ENCODE measurements at places on chromosomes 13 and 19. TPM values are rescaled to one million over a fixed set of nuclear protein-coding genes. Genes with fewer than 3 reads are reported as not detected.

DNA sequence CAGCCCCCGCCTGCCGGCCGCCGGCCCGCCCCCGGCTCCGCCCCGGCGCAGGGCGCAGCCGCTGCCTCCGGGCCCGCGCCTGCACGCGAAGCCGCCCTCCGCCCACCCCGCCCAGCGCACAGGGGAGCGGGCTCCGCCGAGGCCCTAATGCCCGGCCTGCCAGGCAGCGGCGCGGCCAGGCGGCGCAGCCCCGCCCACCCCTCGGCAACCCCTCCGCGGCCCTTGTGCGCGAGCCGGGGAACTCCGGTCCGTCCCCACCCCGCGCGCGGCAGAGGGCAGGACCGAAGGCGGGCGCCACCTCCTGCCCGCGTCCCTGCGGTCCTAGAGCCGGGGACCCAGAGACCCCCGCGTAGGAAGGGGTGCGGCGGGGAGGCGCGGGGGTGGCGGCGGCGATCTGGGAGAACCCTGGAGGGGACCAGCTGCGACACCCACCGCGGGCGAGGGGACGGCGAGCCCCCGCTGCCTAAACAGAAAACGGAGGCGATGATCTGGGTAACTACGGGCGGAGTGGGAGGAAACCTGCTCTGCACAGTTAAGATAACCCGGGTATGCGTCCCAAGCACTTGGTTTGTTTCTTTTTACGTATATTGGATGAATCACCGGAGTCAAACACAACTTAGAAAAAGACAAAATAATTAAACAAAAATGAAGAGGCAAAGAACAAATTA is 350 bp upstream of the USP12 start:
- DNase-seq, result peak; percentile 90
- H3K4me1 ChIP-seq, result peaks cover 44% of the 10 kb centered on the region
- peak overlapping the region; percentile 90 for H3K27ac ChIP-seq
- peak overlapping the region; percentile 86 for H3K4me3 ChIP-seq
- H3K27me3 ChIP-seq, result no peaks in the 10 kb centered on the region
- H3K36me3 ChIP-seq, result peaks cover 5% of the 10 kb centered on the region

SLC25A41 gene
- 0.18 TPM for total RNA-seq

DNA sequence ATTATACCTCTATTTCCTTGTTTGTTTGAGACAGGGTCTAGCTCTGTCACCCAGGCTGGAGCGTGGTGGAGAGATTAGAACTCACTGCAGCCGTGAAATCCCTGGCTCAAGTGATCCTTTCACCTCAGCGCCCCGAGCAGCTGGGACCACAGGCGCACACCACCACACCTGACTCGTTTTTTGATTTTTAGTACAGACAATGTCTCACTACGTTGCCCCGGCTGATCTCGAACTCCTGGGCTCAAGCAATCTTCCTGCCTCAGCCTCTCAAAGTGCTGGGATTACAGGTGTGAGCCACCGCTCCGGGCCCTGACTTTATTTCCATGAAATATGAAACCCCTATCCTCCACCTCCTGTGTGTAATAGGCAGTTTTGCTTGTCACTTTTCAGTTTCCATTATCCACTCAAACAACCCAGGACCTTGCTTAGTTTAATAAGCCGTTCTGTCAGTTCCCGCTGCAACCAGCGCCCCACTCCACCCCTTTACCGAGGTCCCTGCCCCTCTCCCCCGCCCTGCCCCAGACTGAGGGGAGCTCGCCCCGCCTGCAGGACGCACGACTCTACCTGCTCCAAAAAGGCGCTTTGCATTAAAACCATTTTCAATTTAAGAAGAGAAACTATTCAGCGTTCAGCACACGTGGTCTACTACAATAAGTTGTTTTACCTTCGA is 16.9 kb downstream of the ZNF816 start:
- no peak for DNase-seq
- H3K27ac ChIP-seq, result no peak overlapping the region

GRCh38 chr19:51473009-51473707 is 5.2 kb upstream of the CEACAM18 start:
- H3K4me1 ChIP-seq, result peaks cover 10% of the 10 kb centered on the region
- peak; percentile 89 for DNase-seq
- H3K36me3 ChIP-seq, result no peaks in the 10 kb centered on the region

ZNF441 gene
- total RNA-seq, result 8.7 TPM

CERS1 gene
- not detected for total RNA-seq

CRX gene
- total RNA-seq, result not detected

GRCh38 chr19:33508941-33509614 is 12.5 kb downstream of the PEPD start:
- peaks cover 3% of the 10 kb centered on the region for H3K4me1 ChIP-seq
- no peak overlapping the region for H3K4me3 ChIP-seq
- DNase-seq, result no peak
- no peak overlapping the region for H3K27ac ChIP-seq
- H3K27me3 ChIP-seq, result no peaks in the 10 kb centered on the region

DNA sequence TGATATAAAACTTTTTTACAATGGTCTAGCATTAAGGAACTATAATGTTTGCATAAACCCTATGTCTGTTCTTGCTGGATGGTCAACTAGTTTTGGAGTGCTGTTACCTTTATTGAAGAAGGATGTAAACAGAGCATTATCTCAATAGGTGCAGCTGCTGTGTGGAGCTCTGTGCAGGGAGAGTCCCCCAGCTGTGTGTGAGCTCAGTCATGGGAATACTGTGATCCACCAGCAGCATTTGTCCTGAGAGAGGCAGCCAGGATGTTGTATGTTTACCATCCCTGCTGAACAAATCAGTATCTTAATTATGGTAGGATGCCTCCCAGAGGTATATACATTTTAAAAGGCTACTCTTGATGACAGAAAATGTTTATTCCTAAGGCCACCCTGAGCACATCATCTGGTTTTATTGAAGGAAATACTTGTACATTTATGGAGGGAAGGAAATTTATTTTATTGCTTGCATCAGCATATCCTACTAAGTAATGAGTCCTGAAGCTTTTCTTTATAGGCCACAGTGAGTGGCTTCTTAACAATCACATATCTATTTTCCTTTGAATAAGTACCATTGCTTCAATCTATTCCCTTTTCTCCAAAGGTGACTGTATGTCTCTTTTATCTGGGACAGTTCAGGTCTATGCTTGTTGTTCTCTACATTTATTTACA is 11.7 kb downstream of the RAP2A start:
- H3K27me3 ChIP-seq, result no peaks in the 10 kb centered on the region
- no peaks in the 10 kb centered on the region for H3K4me1 ChIP-seq
- H3K36me3 ChIP-seq, result peaks cover 17% of the 10 kb centered on the region
- no peak for DNase-seq

LSM14A gene
- total RNA-seq, result 139 TPM

- H3K27me3 ChIP-seq, result no peaks in the 10 kb centered on the region
- H3K36me3 ChIP-seq, result no peaks in the 10 kb centered on the region
- H3K27ac ChIP-seq, result no peak overlapping the region
- no peak overlapping the region for H3K4me3 ChIP-seq
Measured at GRCh38 chr13:90375851-90376250, 971.6 kb upstream of the MIR17HG start.

LAIR2 gene
- total RNA-seq, result 1.4 TPM

KLF1 gene
- total RNA-seq, result not detected

DNA sequence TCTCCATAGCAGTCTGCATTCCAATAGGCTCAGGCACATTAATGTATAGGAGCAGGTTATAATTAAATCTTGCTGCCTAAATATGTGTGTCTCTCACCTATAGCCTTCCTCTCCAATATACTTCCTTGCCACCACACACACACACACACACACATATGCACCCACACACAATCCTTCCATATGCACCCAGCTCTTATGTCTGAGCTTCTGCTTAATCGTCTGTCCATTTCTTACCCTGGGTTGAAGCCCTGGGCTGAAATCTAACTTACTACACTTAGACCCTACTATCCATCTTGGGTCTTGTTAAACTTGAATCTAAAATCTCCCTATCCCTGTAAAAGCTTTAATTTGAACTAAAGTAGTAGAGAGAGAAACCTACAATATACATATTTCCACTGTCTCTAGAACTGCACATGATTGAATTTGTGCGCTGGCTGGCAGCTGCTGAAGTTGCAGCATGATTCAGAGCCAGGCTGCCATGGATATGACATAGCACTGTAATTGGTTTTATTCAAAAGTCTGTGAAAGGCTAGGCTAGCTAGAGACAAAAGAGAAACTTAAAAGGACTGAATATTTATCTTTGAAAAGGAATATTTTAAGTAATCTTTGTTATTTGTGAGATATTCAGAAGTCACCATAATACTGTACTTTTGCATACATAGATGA is 25.7 kb upstream of the FREM2 start:
- no peaks in the 10 kb centered on the region for H3K4me1 ChIP-seq
- H3K27me3 ChIP-seq, result no peaks in the 10 kb centered on the region
- no peak overlapping the region for H3K4me3 ChIP-seq
- DNase-seq, result no peak
- no peaks in the 10 kb centered on the region for H3K36me3 ChIP-seq

DNA sequence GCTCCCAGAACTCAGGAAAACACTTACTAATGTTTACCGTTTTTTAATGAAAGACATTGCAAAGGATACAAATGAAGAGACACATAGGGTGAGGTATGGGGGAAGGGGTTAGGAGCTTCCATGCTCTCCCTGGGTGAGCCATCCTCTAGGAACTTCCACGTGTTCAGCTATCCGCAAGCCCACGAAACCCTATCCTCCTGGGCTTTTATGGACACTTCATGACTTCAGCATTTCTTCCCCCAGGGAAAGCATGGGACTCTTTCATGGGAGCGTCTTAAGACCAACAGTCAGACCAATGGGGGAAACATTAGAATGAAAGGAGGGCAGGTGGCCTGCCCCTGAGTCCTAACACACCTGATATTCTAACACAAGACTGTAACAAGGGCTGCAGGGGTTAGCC is 6.6 kb upstream of the ESD start:
- H3K4me3 ChIP-seq, result no peak overlapping the region
- no peak for DNase-seq
- no peaks in the 10 kb centered on the region for H3K4me1 ChIP-seq
- H3K27me3 ChIP-seq, result peaks cover 8% of the 10 kb centered on the region
- H3K36me3 ChIP-seq, result no peaks in the 10 kb centered on the region
- H3K27ac ChIP-seq, result no peak overlapping the region

Data from activated CD8-positive, alpha-beta T cell treated with anti-CD3 and anti-CD28 coated beads, Interleukin-2, amount 10 ng/mL, durations not matched to agents 7 days and 5 days (primary cell).